WTC11 (cell line): ENCODE measurements at places on chromosomes 13 and 19. TPM values are rescaled to one million over a fixed set of nuclear protein-coding genes. Genes with fewer than 3 reads are reported as not detected.
A peak's percentile ranks its signal among the peaks of the same experiment; 100 is the strongest.

- no peak for DNase-seq
Measured at GRCh38 chr13:36752673-36753072, 66.3 kb upstream of the RFXAP start.

GRCh38 chr13:106566641-106567473, 1.1 kb downstream of the ARGLU1 start:
- peak; percentile 37 for DNase-seq

- no peak for DNase-seq
Measured at GRCh38 chr19:2529473-2529918, 53.6 kb downstream of the GADD45B start.

DNA sequence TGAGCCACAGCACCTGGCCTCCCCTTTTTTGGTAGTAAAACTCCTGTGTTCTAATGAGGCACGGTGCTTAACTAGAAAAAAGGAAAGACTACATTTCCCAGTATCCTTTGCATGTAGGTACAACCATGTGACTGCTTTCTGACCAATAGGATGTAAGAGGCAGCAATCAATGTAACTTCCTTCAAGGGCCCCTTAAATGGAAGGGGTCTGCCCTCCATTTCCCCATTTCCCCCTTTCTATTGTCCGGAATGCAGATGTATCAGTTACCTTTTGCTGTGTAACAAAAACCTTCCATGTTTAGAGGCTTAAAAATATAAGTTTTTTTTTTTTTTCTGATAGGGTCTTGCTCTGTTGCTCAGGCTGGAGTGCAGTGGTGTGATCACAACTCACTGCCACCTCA, 2.2 kb downstream of the GPR32 start:
- DNase-seq = no peak

DNA sequence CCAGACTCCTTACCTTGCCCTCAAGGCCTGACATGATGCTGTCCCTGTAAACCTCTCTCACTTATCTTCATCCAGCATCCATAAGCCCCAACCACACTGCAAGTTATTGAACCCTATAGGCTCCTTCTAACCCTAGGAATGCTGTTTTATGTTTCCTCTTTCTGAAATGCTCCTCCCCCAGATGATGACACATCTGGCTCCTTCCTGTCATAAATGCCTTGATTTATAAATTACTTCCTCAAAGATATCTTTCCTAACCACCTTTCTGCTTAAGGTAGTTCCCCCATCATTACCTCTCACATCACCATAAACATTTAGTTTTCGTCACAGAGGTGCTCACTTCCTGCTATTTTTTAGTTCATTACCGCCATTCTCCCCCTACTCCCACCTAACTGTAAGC, 12.3 kb downstream of the RUBCNL start:
- no peak for DNase-seq

- peak; percentile 53 for DNase-seq
Measured at GRCh38 chr19:32800754-32801153, 68.8 kb downstream of the SLC7A9 start.

GRCh38 chr13:75896271-75896670, 260.1 kb downstream of the LMO7 start:
- no peak for DNase-seq

DNA sequence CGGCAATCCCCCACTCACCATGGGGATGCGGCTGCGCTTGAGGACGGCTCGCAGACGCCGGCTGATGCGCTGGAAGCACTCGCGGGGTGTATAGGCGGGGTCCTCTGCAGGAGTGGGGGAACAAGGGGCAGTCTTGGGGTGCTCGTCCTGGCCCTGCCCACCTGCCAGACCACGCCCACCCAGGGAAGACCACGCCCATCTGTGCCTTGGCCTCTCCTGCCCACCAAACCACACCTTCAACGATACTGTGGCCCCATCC, 6.7 kb downstream of the RNU6-9 start:
- no peak for DNase-seq

- no peak for DNase-seq
Measured at GRCh38 chr19:15642807-15643206, 2.1 kb downstream of the CYP4F3 start.

DNA sequence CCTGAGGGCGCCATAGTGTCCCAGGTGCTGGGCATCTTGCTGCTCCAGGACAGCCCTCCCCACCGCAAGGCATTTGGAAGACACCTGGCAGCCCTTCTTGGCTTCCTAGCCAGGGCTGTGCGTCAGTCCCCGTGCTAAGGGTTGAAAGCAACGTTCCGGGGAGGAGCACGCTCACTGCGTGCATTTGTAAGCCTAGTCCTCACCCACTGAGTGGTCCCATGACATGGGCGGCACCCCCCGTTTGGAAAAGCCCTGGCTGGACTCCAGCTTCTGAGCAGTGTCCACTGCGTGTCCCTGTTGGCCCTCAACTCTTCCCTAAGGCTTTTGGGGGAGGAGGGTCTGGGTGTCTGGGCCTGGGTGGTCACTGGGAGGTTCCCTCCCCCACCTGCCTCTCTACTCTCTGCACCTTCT, 76.3 kb upstream of the GPR183 start:
- DNase-seq = no peak

- DNase-seq = no peak
Measured at GRCh38 chr19:49894879-49895565, 1.7 kb downstream of the IL4I1 start.

DNA sequence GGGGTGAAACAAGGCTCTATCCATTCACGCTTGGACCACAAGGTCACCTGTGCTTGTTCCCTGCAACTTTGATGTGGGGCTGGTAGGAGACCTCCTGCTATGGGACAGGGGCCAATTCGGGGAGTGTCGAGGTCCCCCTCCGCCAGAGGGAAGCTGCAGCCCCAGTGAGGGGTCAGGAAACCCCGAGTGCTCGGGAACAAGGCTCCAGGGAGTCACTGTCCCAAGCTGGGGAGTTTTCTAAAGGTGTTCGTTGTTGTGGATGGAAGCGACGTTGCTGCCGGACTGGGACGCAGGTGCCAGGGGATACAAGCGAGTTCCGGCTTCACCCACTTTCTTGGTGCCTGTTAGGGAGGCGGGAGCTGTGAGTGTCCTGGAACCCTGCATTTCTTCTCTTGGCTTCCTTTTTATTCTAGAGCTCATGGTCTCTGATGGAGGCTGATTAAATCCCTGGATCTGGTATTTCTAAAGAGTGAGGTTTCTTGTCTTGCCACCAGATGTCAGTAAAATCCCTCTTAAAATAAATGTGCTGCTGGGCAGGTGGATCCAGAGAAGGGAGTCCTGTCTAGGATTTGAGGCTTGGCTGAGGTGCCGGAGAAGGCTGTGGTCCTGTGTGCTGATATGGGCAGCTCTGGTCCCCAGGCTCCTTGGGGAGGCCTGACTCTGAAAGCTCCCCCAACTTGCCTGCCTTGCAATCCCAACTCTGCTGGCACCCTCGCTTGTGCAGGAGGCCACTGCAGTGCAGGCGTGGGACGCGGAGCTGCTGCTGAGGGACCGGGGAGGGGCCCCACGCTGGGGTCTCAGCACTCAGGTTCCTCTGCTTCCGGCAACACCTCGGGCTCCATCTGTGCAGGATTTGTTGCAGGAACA, 153.9 kb downstream of the TEX29 start:
- DNase-seq = no peak

GRCh38 chr19:54206030-54206830, 5.6 kb downstream of the RPS9 start:
- DNase-seq = no peak

- no peak for DNase-seq
Measured at GRCh38 chr13:85500696-85501256, 298.4 kb downstream of the SLITRK6 start.

DNA sequence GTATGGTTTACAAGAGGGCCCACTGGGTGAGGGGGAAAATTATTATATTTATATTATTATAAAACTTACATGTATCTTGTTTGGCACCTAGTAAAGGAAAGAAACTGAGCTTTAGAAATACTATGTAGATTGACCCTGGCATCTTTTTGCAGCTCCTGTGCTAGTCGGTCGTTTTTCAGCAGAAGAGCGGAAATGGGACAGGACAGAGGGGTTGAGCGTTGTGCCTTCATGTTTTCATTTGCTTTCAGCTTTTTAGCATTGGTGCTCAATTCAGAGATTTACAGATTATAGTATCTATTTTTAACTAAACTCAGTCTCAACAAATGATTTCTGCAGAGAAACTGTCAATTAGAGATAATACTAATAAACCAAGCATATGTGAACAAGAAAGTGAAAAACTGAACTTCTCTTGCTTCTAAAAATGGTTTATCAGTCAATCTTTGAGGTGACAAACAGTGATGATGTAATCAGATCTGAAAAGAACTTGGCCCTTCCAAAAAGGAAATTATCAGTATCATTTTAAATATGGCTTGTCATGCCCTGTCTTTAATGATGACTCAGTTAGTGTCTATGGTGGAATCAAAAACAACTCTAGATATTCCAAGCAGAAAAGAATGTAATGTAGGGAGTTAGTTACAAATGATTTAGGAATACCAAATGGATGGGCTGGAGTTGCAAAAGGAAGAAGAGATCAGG, 56.9 kb upstream of the KCTD4 start:
- DNase-seq = no peak

DNA sequence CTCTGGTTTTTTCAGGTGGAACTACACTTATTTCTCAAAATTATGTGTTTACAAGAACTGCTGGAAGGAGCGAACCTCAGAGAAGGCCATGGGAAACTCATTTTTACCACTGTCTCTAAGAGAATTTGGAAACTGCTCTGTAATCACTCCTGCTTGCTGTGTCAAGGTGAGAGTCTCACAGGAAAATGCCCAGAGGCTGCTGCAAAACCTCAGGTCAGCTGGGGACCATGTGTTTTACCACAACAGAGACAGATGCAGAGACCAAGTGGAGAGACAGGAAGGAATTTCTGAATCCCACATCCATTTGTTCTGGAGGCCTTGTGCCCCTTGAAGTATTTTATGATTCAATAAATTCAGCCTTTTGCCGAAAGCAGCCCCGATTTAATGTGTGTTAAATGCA, 743.8 kb upstream of the SLC10A2 start:
- no peak for DNase-seq

- DNase-seq = peak; percentile 66
Measured at GRCh38 chr13:50393628-50394027, 378.4 kb downstream of the KCNRG start.

DNA sequence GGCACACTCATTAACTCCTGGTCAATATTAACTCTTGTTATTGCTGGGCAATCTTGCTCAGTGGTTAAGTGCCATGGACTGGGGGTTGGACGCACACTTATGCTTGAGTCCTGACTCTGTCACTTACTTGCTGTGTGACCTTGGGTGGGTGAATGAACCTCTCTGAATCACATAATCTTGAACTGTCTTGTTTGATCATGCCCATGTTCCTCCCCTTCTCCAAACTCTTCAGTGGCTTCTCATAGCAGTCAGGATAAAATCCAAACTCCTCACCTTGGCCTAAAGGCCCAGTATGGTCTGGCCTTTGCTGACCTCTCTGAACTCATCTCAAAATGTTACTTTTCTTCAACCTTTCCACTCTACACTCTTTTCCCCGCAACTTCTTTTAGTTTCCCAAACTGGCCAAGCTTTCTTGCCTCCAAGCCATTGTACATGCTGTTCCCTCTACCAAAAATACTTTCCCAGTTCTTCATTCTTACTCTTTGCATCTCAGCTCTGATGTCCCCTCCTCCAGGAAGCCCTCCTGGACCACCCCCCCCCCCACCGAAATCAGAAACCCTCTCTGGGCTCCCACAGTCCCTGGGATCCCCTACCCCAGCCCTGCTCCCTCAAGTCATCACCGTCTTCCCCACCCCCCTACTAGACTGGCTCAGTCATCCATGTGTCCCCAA, 2.4 kb downstream of the MYPOP start:
- DNase-seq = no peak

DNA sequence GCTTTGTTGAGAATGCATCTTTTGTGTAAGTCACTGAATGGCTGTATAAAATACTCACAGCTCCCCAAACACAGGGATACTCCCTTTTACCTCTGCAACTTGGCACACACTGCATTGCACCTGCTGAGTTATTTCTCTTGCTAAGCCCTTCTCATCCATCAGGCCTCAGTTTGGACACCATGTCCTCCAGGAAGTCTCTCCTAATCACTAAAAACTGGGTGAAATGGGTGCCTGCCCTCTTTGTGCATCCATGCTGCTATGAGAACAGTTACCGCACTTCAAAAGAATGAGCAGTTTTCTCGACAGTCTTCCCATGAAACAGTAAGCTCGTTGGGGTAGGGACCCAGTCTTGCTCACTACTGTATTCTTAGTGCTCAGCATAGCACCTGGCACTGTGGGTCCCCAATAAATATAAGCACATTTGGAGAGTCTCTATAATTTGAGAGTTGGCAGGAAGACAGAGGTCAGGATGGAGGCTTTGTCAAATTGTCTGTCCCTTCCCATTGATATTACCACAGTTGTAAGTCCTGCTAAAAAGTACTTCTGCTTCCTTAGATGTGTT, 4.6 kb upstream of the SLC25A30 start:
- DNase-seq = no peak

DNA sequence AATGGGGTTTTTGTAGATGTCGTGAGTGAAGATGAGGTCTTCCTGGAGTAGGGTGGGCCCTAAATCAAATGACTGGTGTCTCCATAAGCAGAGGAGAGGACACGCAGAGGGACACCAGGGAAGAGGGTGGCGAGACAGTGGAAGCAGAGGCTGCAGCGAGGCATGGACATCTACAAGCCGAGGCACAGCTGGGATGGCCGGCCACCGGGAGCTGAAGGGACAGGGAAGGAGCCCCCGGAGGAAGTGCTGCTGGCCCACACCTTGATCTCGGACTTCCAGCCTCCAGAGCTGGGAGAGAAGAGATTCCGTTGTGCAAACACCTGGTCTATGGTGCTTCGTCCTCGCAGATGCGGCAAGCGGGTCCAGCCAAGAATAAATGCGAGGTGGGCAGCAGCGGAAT, 84.5 kb downstream of the ANKRD10 start:
- DNase-seq = no peak

DNA sequence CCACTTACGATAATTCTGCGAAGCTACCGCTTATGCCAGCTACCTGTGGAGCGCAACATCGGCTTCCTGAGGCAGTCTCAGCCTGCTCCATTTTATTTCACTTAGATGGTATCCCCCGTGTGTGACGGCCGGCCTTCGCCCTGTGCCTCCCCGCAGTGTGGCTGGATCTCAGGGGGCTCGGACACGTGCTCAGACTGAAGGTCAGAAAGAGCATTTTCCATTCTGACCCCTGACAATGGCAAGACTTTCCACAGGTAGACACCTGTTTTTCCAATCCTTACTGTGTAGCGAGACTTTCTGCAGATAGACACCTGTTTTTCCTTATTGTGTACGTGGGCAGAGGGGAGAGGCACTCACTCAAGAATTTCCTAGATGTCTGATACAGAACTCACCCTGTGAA, 52.7 kb downstream of the ATP11A start:
- DNase-seq = no peak

The ZNF439 gene
- 5.7 to 8.5 TPM (median 7.2 TPM) in 3 replicates for total RNA-seq

The CERS1 gene
- 14.7 to 24.5 TPM (median 22.6 TPM) in 3 replicates for total RNA-seq

The CGB1 gene
- total RNA-seq = 0.87 TPM in 1 of 3 replicates, not detected in the others

The TEX101 gene
- total RNA-seq = not detected in 3 replicates

The SPIB gene
- 3.1 to 4.7 TPM (median 3.7 TPM) in 3 replicates for total RNA-seq

The SMIM44 gene
- total RNA-seq = not detected in 3 replicates

The TEX29 gene
- 0.32 to 0.68 TPM (median 0.37 TPM) in 3 replicates for total RNA-seq

The FAM124A gene
- total RNA-seq = 41.2 to 45.8 TPM (median 41.6 TPM) in 3 replicates

The CYP2A7 gene
- total RNA-seq = 0.21 TPM in 1 of 3 replicates, not detected in the others
